HFFc6 (cell line): ENCODE measurements at places on chromosomes 5 and 9. TPM values are rescaled to one million over a fixed set of nuclear protein-coding genes. Genes with fewer than 3 reads are reported as not detected.

Gene CYLC2
- not detected in 2 replicates for total RNA-seq

DNA sequence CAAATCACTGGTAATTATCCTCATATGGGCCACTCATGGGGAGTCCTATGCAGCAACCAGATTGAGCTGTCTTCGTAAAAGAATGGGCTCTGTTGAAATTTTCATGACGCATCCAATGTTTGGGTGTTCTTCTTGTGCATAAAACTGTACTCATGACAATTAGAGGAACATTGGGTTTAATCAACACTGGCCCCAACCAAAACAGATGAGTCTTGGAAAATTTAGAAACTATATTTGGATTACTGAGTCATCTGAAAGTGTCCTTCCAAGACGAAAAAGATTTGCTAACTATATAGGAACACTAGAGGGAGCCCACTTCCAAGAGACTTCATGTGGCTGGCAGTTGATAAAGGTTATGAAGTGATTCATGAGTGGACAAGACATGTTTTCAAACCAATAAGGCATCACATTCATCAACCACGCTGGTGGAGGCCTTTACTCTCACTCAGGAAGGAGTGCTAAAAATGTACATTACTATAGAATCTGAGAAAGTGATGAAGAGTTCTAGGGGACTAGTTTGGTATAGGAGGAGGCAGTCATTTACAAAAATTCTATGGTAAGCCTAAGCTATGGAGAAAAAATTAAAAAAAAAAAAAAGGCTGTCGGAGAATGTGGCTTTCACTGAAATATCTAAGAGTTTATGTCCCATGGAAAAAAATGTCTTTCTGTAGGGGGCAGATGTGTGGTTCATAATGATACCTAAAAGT, 313.5 kb downstream of the PRDM9 start:
- H3K4me3 ChIP-seq = no peak overlapping the region
- H3K4me1 ChIP-seq = no peaks in the 10 kb centered on the region
- peak; percentile 19 for DNase-seq
- no peaks in the 10 kb centered on the region for H3K27me3 ChIP-seq
- no peaks in the 10 kb centered on the region for H3K36me3 ChIP-seq

- H3K27ac ChIP-seq = peak overlapping the region; percentile 90
- peaks cover 44% of the 10 kb centered on the region for H3K4me1 ChIP-seq
- peak overlapping the region; percentile 70 for H3K4me3 ChIP-seq
- peaks cover 5% of the 10 kb centered on the region; the same call in 1 of the 2 replicates for H3K36me3 ChIP-seq
Observed at GRCh38 chr5:56012281-56012963, 17.7 kb upstream of the IL6ST start.

GRCh38 chr5:68950930-68951329, 142.9 kb upstream of the SLC30A5 start:
- H3K36me3 ChIP-seq = no peaks in the 10 kb centered on the region
- H3K4me1 ChIP-seq = no peaks in the 10 kb centered on the region
- H3K27ac ChIP-seq = no peak overlapping the region
- H3K4me3 ChIP-seq = no peak overlapping the region

DNA sequence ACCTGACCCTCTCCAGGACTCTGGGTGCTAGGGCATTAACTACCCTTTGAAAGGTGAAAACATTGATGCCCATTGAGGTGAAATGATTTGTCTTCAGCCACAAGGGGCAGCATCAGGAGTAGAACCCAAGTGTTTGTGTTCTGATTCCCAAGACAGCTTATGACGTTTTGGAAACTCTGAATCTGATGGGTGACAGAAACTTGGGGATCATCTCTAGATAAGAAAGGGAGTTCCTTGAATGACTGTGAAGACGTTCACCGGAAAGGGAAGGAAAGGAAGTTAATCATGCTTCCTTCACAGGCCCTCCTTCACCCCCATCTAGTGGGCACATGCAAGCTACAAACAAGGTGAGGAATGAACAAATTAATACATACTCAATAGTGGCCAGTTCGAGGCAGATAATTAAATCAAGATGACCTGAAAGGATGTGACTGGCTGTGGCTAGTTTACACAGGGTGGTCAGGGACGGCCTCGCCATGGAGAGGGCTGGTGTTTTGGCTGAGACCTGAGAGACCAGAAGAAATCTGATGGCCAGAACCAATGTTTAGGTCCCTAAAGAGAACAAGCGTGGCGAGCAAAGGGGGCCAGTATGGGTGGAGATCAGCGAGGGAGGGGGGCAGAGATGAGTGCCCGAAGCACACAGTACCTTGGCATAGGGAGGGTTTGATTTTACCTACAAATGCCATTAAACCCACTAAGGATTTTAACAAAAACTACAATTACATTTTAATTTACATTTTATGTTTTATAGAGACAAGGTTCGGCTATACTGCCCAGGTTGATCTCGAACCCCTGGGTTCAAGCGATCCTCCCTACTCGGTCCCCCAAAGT, 937 bp upstream of the SLC26A2 start:
- H3K4me1 ChIP-seq = peaks cover 52% of the 10 kb centered on the region
- H3K4me3 ChIP-seq = peak overlapping the region; percentile 96
- peaks cover 6% of the 10 kb centered on the region for H3K27me3 ChIP-seq
- peak overlapping the region; percentile 98 for H3K27ac ChIP-seq

- peaks cover 7% of the 10 kb centered on the region for H3K36me3 ChIP-seq
- H3K27ac ChIP-seq = peak overlapping the region; percentile 36; the same call in 1 of the 2 replicates
- peaks cover 49% of the 10 kb centered on the region for H3K4me1 ChIP-seq
- no peaks in the 10 kb centered on the region for H3K27me3 ChIP-seq
Observed at GRCh38 chr5:126809916-126810315, 33.0 kb downstream of the LMNB1 start.

- DNase-seq = peak; percentile 74
- peaks cover 39% of the 10 kb centered on the region for H3K4me1 ChIP-seq
- H3K36me3 ChIP-seq = no peaks in the 10 kb centered on the region
- H3K27me3 ChIP-seq = peaks cover 1% of the 10 kb centered on the region
Observed at GRCh38 chr5:83029912-83030311, 47.3 kb downstream of the TMEM167A start.

GRCh38 chr5:68428231-68428811, 212.8 kb downstream of the PIK3R1 start:
- H3K4me1 ChIP-seq = peaks cover 52% of the 10 kb centered on the region
- no peak overlapping the region for H3K27ac ChIP-seq
- H3K4me3 ChIP-seq = no peak overlapping the region
- no peak for DNase-seq
- no peaks in the 10 kb centered on the region; the same call in 1 of the 2 replicates for H3K27me3 ChIP-seq
